ENCODE measurements at places on chromosomes 11 and 22. TPM values are rescaled to one million over a fixed set of nuclear protein-coding genes. Genes with fewer than 3 reads are reported as not detected.

DNA sequence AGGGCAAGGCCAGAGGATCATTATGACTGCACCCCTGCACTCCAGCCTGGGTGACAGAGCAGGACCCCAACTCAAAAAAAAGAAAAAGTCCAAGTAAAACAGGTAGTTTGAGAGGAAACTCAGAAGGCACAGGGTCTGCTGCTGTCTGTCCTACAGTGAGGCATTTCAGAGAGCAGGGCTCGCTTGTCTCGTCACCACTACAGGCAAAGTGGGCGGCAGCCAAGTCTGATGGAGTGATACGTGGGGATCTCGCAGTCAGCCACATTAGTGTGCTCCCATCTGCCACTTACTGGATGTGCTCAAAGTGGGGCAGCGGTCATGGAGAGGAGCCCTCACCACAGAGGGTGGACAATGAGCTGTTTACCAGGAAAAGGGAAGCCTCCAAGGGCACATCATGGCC lies 42.1 kb downstream of the PI4KA start:
- H3K4me3 ChIP-seq, result no peak overlapping the region
- no peak for DNase-seq
- H3K36me3 ChIP-seq, result peaks cover 24% of the 10 kb centered on the region
- no peak overlapping the region for H3K27ac ChIP-seq
- H3K4me1 ChIP-seq, result no peaks in the 10 kb centered on the region
- no peaks in the 10 kb centered on the region for H3K27me3 ChIP-seq

DNA sequence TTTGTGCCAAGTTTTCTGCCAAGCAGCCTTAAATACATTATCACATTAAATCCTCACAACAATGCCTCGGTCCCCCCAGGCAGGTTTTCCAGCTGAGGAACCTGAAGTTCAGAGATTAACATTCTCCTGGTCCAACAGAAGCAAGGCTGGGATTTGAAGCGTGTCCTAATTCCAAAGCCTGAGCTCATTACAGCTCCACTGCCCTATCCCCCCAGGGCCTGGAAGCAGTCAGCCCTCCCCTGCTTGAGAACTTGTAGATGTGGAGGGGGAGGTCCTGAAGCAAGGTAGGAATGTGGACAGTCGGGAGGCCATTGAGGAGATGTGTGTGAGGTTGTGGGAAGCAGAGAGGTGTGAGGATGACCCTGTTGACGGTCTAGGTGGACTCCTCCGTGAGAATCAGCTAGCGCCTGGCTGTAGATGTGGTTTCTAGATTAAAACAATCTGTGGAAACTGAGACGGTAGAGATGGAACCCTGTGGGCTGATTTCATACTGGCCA lies 8.1 kb downstream of the GRAMD1B start:
- H3K27me3 ChIP-seq, result no peaks in the 10 kb centered on the region
- no peak overlapping the region for H3K4me3 ChIP-seq
- H3K36me3 ChIP-seq, result peaks cover 35% of the 10 kb centered on the region
- DNase-seq, result no peak
- H3K27ac ChIP-seq, result peak overlapping the region; percentile 16
- peaks cover 75% of the 10 kb centered on the region for H3K4me1 ChIP-seq

- H3K27me3 ChIP-seq, result peaks cover 1% of the 10 kb centered on the region
- H3K36me3 ChIP-seq, result no peaks in the 10 kb centered on the region
- no peaks in the 10 kb centered on the region for H3K4me1 ChIP-seq
- no peak for DNase-seq
These were observed 111.8 kb downstream of the MPPED2 start for GRCh38 chr11:30474151-30474954.

GRCh38 chr11:65778901-65779668 lies 1.7 kb downstream of the AP5B1 start:
- H3K4me1 ChIP-seq, result peaks cover 16% of the 10 kb centered on the region
- peak overlapping the region; percentile 87 for H3K4me3 ChIP-seq
- H3K27me3 ChIP-seq, result no peaks in the 10 kb centered on the region

Gene KRTAP5-1
- not detected for total RNA-seq

GRCh38 chr11:79437278-79437980 lies 3.4 kb downstream of the TENM4 start:
- H3K4me3 ChIP-seq, result no peak overlapping the region
- H3K4me1 ChIP-seq, result peaks cover 15% of the 10 kb centered on the region
- no peak overlapping the region for H3K27ac ChIP-seq
- H3K36me3 ChIP-seq, result no peaks in the 10 kb centered on the region
- H3K27me3 ChIP-seq, result peaks cover 54% of the 10 kb centered on the region
- no peak for DNase-seq

- no peak overlapping the region for H3K27ac ChIP-seq
- H3K4me3 ChIP-seq, result no peak overlapping the region
- DNase-seq, result no peak
- peaks cover 49% of the 10 kb centered on the region for H3K27me3 ChIP-seq
- peaks cover 22% of the 10 kb centered on the region for H3K4me1 ChIP-seq
These were observed 4.3 kb upstream of the CCND1 start for GRCh38 chr11:69636512-69637197.

Gene AMPD3
- 25.7 TPM for total RNA-seq

- no peak overlapping the region for H3K27ac ChIP-seq
- H3K27me3 ChIP-seq, result no peaks in the 10 kb centered on the region
- no peak overlapping the region for H3K4me3 ChIP-seq
These were observed 15.1 kb downstream of the MCAT start for GRCh38 chr22:43128116-43128515.

GRCh38 chr22:35308480-35309021 lies 8.9 kb downstream of the TOM1 start:
- no peak for DNase-seq
- no peak overlapping the region for H3K4me3 ChIP-seq
- peak overlapping the region; percentile 42 for H3K27ac ChIP-seq
- H3K4me1 ChIP-seq, result peaks cover 84% of the 10 kb centered on the region
- H3K27me3 ChIP-seq, result no peaks in the 10 kb centered on the region

GRCh38 chr11:27471589-27472397 lies 797 bp downstream of the LGR4 start:
- peaks cover 22% of the 10 kb centered on the region for H3K27me3 ChIP-seq
- peak; percentile 19 for DNase-seq
- H3K4me1 ChIP-seq, result peaks cover 16% of the 10 kb centered on the region
- H3K27ac ChIP-seq, result no peak overlapping the region

DNA sequence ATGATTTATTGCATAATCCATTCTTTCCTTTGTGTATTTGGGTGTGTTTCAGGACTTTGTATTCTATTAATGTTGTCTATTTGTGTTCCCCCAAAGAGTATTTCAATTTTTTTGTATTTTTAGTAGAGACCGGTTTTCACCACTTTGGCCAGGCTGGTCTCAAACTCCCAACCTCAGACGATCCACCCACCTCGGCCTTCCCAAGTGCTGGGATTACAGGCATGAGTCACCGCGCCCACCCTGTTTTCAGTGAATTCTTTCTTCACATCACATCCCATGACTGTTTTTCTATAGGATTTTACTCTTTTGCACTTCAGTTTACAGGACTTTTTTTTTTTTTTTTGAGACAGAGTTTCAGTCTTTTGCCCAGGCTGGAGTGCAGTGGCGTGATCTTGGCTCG lies 46.3 kb downstream of the RBX1 start:
- no peak for DNase-seq
- no peak overlapping the region for H3K27ac ChIP-seq
- H3K27me3 ChIP-seq, result no peaks in the 10 kb centered on the region

DNA sequence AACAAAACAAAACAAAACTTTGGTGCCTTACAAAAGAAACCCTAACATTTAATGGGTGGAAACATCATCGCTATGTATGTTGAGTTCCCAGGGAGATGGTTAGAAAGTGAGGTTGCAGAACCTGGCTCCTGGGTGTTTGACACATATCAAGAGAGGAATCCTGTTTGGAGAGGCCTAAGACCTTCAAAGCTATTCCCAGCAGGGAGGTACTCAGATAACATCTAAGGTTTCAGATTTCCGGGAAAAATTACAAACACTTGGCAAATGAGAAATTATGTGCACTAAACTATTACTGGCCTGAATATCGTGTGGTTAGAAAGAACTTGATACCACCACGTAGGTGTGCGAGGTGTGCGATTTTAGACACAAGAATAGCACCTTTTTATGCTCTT lies 18.5 kb downstream of the TRIM5 start:
- H3K36me3 ChIP-seq, result peaks cover 21% of the 10 kb centered on the region
- no peaks in the 10 kb centered on the region for H3K27me3 ChIP-seq
- H3K27ac ChIP-seq, result no peak overlapping the region

- H3K36me3 ChIP-seq, result no peaks in the 10 kb centered on the region
- no peak overlapping the region for H3K4me3 ChIP-seq
- no peak for DNase-seq
- no peaks in the 10 kb centered on the region for H3K4me1 ChIP-seq
- no peak overlapping the region for H3K27ac ChIP-seq
These were observed 8.3 kb downstream of the GAL3ST1 start for GRCh38 chr22:30566125-30566524.

- DNase-seq, result peak; percentile 41
- peak overlapping the region; percentile 52 for H3K4me3 ChIP-seq
- H3K36me3 ChIP-seq, result no peaks in the 10 kb centered on the region
- peaks cover 21% of the 10 kb centered on the region for H3K4me1 ChIP-seq
These were observed 1.4 kb upstream of the KREMEN1 start for GRCh38 chr22:29071261-29072045.

- peak overlapping the region; percentile 18 for H3K27ac ChIP-seq
- peak overlapping the region; percentile 49 for H3K4me3 ChIP-seq
- peaks cover 33% of the 10 kb centered on the region for H3K4me1 ChIP-seq
These were observed 1.9 kb upstream of the PEX26 start for GRCh38 chr22:18075720-18076497.

- H3K27me3 ChIP-seq, result peaks cover 61% of the 10 kb centered on the region
- no peaks in the 10 kb centered on the region for H3K36me3 ChIP-seq
- peaks cover 3% of the 10 kb centered on the region for H3K4me1 ChIP-seq
- H3K4me3 ChIP-seq, result no peak overlapping the region
- peak; percentile 80 for DNase-seq
- no peak overlapping the region for H3K27ac ChIP-seq
These were observed 2.7 kb upstream of the PDE2A start for GRCh38 chr11:72676861-72677341.

DNA sequence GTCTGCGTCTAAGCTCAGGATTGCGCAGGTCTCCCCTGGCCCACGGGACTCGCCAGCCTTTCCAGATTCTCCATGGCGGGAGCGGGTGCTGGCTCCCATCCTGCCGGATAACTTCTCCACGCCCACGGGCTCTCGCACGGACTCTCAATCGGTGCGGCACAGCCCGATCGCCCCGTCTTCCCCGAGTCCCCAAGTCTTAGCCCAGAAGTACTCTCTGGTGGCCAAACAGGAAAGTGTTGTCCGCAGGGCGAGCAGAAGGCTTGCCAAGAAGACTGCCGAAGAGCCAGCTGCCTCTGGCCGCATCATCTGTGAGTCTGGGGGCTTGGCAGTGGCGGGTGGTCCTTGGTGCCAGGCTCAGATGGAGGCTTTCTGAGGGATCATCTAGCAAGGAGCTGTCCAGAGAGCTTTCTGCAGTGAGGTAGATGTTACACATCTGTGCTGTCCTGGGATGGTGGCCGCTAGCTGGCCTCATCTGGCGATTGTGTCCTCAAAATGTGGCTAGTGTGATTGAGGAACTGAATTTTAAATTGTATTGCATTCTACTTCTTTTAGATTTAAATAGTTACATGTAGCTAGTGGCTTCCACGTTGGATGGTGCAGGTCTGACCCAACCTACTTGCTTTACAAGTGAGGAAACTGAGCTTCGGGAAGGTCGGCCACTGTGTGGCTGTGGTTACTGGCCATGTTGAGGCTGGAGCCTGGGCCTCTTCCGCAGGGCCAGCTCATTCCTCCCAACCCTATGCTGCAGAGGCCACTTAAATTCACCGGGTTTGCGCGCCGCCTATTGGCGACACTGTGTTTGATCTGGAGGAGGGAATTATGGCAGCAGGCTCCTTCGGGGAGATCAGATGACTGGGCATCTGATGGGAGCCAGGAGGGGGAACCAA lies 6.7 kb downstream of the INCENP start:
- peak; percentile 7 for DNase-seq
- H3K4me1 ChIP-seq, result peaks cover 27% of the 10 kb centered on the region
- no peak overlapping the region for H3K27ac ChIP-seq
- peaks cover 56% of the 10 kb centered on the region for H3K36me3 ChIP-seq

Gene MMP27
- not detected for total RNA-seq

DNA sequence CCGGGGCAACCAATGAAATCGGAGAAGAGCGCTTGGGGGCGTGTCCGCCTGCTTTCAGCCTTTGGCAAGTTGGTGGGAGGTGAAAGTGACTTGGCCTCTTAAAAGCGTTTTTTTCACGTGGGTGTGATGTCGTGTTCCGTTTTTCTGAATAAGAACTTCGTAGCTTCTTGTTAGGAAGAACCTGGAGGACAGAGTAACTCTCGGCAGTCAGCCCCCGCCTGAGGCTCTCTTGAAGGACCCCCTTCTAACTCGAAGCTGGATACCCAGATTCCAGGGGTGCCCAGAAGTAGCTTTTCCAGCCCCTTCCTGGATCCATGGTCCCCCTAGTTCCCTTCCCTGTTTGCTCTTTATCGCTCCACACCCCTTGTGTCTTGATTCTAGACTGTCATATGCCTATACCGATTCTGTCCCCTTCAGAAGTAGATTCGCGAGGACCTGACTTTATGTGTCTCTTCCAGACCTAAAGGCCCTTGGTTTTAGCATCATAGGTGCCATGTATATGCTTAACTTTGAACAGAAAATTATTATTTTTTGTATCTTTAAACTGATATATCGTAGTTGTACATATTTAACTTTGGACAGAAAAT lies 915 bp upstream of the OSBP start:
- H3K27me3 ChIP-seq, result no peaks in the 10 kb centered on the region
- H3K4me3 ChIP-seq, result peak overlapping the region; percentile 75
- H3K4me1 ChIP-seq, result peaks cover 36% of the 10 kb centered on the region
- peak overlapping the region; percentile 95 for H3K27ac ChIP-seq
- DNase-seq, result no peak

DNA sequence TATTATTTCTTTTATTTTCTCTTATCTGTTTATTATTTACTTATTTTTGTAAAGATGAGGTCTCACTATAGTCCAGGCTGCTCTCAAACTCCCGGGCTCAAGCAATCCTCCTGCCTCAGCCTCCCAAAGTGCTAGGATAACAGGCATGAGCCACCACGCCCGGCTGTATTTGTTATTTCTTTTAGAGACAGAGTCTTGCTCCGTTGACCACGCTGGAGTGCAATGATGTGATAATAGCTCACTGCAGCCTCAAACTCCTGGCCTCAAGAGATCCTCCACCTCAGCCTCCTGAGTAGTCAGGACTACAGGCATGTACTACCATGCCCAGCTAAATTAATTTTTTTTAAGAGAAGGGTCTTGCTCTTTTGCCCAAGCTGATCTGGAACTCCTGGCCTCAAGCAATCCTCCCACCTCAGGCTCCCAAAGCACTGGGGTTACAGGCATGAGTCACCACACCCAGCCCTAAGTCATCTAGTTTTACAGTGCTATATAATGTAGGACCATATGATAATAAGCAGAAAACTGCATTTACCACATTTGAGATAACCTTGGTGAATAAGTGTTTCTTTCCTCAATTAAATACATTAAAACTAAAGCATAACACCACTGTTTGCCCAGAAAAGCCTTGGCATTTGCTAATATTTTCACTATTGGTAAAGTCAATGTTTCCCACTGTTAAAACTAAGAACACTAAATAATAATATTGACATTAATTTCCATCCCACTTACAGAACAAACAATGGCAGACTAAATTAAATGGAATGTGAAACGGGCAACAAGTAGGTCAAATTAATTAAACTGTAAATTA lies 127.5 kb downstream of the SIK3 start:
- H3K27ac ChIP-seq, result no peak overlapping the region
- H3K27me3 ChIP-seq, result no peaks in the 10 kb centered on the region
- H3K36me3 ChIP-seq, result peaks cover 1% of the 10 kb centered on the region
- H3K4me1 ChIP-seq, result peaks cover 27% of the 10 kb centered on the region
- DNase-seq, result peak; percentile 29
- no peak overlapping the region for H3K4me3 ChIP-seq

Data from activated CD4-positive, alpha-beta memory T cell treated with anti-CD3 and anti-CD28 coated beads for 36 hours (primary cell).